ENCODE measurements at places on chromosomes 6 and 20.

GRCh38 chr6:14240411-14241166, 123.0 kb downstream of the CD83 start:
- DNase-seq: no peak

GRCh38 chr20:49965781-49966305, 16.9 kb upstream of the SNAI1 start:
- no peak for DNase-seq

- DNase-seq: no peak
Observed at GRCh38 chr6:53916804-53917463, 122.1 kb downstream of the LRRC1 start.

DNA sequence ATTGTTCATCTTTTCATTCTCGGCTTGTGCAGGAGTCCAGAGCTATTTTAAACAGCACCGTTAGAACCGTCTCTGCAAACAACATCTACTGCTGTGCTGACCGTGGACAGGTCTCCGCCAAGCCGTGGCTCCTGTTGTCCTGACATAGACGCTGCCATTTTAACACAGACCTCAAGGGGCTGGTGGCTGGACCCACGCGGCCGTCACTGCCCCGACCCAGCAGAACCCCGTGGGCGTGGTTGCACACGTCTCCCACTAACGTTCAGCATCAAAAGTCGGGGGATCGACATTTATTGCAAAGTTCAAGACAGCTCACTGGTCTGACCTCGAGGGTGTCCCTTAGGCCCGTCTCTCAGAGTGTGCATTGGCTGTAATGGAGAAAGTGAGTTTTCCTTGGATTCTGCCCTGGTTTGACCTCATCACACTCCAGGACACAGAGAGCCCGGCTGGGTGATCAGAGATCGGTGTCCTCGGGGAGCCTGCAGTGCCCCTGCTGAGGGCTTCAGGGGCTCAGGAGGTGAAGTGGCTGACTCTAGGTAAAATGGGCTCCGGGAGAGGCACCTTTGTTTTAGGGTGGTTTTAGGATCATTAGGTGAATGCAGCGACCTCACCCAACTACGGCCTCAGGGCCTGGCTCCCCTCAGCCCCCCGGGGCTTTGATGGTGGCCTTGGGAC, 363.2 kb downstream of the THBS2 start:
- DNase-seq: no peak

DNA sequence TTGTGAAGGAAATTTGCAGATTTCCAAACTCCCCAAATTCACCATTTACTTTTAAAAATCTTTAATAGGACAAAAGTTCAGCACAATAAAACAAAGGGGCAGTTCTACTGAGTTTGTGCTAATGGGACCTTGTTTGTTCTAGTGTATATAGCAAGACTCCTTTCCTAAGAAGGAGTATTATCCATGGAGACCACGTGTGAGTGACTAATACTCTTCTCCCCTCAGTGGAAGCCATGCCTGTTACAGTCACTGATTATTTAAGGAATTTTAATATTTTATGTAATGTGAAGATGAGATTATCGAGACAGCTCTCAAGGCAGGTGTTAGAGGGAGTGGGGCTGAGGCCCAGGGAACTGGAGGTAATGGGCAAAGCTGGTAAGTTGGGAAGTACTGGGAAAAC, 16.4 kb upstream of the QKI start:
- DNase-seq: no peak

DNA sequence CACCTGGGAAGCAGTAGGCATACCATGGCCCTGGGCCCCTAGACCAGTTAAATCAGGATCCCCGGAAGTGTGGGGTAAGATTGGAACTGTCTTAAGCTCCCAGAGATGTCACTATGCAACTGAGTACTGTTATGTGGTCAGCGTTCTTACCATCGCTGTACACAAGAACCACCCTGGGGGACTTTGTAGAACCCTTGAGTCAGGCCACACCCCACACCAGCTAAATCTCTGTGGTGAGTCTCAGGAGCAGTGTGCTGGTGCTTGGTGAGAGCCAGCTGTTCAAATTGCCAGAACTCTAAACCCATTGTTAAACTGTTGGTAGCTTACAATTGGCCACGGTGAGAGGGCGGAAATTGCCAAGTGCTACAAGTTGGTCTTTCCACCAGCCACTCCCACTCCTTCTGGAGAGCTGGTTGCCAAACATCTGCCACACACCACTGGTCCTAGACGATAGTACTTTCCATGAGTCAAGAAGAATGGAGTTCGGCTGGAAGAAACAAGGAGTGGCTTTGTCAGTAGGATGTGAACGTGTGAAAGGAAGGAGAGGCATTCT, 80.5 kb upstream of the SYNDIG1 start:
- DNase-seq: no peak

- no peak for DNase-seq
Observed at GRCh38 chr20:5842465-5842864, 92.3 kb downstream of the SHLD1 start.

DNA sequence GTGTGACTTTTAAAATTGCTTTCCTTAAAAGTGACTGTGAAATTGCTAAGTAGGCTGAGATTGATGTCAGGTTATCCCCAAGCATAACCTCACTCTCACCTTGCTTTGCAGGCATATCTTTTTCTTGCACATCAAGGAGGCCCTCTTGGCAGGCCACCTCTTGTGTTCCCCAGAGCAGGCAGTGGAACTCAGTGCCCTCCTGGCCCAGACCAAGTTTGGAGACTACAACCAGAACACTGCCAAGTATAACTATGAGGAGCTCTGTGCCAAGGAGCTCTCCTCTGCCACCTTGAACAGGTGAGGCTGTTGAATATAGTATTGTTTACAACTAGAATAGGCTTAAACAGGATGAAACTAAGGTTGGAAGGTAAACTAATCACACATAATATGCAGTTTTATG, 12.6 kb downstream of the MYLIP start:
- DNase-seq: no peak

DNA sequence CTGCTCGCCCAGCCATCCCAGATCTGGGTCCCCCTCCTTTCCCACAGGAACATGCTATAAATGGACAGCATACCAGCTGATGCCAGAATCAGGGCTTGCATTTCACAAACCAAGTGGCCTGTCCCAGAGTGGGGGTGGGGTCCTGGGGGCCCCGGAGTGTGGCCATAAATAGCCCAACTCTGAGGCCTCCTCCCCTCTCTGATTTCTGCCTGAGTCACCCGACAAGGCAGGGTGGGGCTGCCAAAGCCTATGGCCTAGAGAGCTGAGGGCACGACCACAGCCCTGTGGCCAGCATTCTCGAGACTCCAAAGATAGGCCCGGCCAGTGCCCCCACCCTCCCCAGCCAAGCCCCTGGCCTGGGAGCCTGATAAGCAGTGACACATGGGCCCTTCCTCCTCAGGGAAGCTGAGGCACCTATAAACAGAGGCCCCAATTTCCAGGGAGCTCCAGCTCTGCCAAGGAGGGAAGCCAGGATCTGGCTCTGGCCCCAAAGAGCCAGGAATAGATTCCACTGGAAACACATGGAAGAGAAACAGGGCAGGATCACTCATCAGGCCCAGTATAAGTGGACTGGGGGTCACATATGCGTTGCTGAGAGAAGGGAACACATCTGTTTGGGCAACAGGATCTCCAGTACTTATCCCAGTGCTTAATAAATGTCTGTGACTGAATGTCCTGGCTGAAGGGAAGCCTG, 20.3 kb downstream of the SNTA1 start:
- no peak for DNase-seq

DNA sequence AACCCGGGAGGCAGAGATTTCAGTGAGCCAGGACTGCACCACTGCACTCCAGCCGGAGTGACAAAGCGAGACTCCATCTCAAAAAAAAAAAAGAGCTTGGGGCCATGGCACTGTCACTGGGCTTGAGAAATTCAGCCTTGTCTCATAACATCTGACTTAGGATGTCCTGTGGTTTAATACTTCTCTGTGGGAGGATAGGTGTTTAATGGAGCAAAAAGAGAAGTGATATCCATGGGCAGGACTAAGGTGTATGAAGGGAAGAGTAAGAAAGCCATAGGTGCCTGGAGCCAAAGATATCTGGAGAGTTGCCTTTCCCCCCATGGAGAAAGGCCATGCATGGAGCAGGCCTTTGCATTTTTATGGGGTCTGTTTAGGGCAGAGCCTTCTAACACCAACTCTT, 11.2 kb downstream of the BMP6 start:
- DNase-seq: no peak

DNA sequence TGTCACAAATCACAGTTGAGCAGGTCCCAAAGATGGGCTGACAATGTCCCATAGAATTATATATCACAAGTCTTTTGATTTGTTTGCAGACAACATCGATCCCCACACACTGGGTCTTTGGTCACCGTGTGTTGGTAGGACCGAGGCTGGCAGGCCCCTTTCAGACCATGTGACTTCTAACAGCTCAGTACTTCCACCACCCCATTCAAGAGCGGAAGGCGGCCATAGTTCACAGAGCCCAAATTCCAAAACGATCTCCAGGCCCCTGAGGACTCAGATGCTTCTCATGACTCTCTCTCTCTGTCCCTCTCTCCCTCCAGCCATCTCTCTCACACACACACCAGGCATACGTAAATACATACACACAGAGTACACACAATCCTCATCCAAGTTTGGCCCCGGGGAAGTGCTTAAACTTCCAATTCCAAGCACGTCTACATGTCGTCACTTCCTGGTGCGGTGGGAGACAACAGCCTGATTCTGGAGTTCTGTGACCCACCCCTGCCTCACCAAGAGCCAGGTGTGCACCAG, 155.9 kb upstream of the INSM1 start:
- DNase-seq: no peak

DNA sequence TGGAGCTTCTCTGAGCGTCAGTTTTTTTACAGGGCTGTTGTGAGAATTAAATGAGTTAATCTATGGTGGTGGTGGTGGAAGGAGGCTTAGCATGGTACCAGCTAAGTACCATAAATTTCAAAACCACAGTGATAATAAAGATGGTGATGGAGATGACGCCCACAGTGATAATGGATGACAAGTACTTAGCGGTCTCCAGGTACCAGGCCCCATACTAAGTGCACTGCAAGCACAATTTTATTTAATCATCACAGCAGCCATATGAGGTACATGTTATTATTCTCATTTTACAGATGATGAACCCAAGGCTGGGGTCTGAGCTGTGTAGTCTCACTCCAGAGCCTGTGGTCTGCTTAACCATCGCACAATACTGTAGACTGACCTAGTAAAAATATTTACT, 75.1 kb downstream of the PAX1 start:
- no peak for DNase-seq

GRCh38 chr20:36628076-36628475, 17.9 kb downstream of the SLA2 start:
- no peak for DNase-seq

DNA sequence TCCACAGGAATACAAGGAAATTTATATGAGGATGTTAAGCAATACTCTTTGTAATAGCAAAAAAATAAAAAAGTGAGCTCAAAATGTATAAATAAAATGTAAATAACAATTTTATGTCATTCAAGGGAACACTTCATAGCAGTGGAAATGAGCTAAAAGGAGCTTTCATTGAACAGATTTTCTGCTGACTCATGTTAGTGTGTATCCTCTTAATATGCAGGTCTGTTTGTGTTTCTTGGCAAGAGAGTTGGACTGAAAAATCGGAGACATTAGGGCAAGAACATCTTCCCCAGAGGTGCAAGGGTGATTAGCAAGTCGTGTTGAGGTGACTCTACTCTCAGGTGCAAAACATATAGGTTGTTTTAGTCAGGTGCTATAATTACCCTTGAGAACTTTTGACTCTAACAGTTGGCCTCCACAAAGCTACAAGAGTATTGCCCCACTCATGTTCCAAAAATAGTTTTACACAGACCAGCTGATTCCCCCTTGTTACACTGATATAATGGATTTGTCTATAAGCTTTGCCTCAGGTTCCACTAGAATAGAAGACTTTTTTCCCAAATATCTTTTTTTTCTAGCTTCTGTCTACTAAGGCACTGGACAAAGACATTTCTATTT, 702.9 kb downstream of the TENT5A start:
- no peak for DNase-seq

GRCh38 chr6:45961125-45961524, 54.5 kb downstream of the CLIC5 start:
- DNase-seq: no peak

GRCh38 chr6:142725024-142725770, 219.8 kb downstream of the HIVEP2 start:
- no peak for DNase-seq

GRCh38 chr6:78251931-78252330, 599.1 kb downstream of the MEI4 start:
- no peak for DNase-seq

DNA sequence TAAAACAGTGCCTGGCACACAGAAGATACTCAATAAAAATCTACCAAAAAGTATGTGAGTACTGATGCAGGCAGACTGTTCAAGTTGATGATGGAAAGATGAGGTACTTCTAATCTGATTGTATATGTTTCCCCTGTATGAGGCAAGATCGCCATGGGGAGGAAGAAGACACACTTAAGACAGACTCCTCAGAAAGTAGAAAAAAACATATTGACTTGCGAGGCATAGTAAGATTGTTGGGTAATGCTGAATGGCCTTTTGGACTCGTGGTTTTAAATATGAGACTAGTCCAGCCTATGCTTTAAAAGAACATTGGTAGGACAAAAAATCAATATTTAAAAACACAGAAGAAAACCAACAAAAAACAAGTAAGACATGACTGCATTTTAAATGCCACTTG, 72.6 kb downstream of the SHPRH start:
- no peak for DNase-seq

- DNase-seq: no peak
Observed at GRCh38 chr6:42393339-42393738, 58.4 kb downstream of the TRERF1 start.

DNA sequence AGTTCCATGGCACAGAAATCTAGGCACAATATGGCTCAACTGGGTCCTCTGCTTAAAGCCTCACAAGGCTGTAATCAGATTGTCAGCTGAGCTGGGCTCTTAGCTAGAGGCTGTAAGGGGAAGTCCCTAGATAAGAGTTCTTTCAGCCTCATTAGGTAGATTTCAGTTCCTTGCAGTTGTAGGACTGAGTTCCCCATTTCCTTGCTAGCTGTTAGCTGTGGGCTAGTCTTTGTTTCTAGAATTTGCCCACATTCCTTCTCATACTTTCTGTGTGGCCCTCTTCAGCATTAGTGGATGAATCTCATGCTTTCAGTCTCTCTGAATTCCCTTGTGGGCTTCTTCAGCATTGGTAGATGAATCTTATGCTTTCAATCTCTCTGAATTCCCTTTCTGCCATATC, 71.0 kb upstream of the MRAP2 start:
- no peak for DNase-seq

- DNase-seq: no peak
Observed at GRCh38 chr6:56145616-56146015, 101.8 kb downstream of the COL21A1 start.

Data from activated CD8-positive, alpha-beta memory T cell treated with anti-CD3 and anti-CD28 coated beads for 48 hours (primary cell).